ENCODE measurements at places on chromosomes 11 and 22. TPM values are rescaled to one million over a fixed set of nuclear protein-coding genes. Genes with fewer than 3 reads are reported as not detected.

The GPHA2 gene
- total RNA-seq: 0.47 TPM

The EIF1AD gene
- 65.4 TPM for total RNA-seq

The ABTB2 gene
- 0.39 TPM for total RNA-seq

The PKDREJ gene
- total RNA-seq: not detected

The SLC22A6 gene
- not detected for total RNA-seq

The C2CD2L gene
- total RNA-seq: 37.5 TPM

The ZNF214 gene
- total RNA-seq: not detected

The OAF gene
- total RNA-seq: 1.3 TPM
